Esophagus squamous epithelium (tissue), 5 donors: ENCODE measurements at places on chromosomes 1 and 21.

GRCh38 chr1:28308750-28309149 lies 20.1 kb upstream of the MED18 start:
- DNase-seq: no peak

GRCh38 chr1:16146279-16147155 lies 9.4 kb downstream of the EPHA2 start:
- DNase-seq: no peak

DNA sequence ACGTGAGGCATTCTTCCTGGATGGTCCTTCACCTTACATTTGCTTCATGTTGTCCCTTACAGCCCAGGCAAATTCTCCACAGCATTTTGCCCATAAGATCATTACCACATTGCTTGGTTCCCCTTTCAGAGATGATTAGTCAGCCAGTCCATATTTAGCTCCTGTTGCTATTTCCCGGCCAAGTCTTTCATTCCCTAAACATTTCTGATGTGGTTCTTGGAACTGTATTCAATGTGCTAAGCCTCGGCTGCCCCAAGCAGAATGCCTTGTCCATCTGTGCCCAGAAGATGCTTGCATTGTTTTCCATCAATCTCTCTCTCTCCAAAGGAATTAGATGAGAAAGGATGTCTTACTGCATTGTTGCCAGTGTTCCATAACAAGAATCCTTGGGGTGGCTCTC lies 420.9 kb upstream of the CAMK1G start:
- DNase-seq: no peak

DNA sequence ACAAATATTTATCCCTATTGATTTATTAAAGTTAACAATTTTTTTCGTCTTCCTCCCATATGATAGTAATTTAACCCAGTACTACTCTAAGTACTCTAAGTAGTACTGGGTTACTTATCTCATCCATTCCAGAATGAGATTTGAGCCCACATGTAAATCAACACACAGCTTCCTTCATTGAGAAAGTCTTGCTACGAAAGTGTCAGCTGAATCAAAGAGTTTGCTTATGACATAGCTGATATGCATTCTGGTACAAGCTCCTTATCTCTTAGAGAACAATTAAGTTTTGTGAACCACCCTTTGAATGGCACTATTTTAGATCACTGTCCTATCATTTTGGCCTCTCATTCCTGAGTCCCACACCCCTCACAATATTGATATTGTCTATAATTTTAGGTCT lies 2.4 kb upstream of the SLC44A3 start:
- no peak for DNase-seq
